ENCODE measurements at places on chromosomes 3 and 15.

GRCh38 chr3:122868322-122868721 is 73.5 kb downstream of the SLC49A4 start:
- DNase-seq = no peak

DNA sequence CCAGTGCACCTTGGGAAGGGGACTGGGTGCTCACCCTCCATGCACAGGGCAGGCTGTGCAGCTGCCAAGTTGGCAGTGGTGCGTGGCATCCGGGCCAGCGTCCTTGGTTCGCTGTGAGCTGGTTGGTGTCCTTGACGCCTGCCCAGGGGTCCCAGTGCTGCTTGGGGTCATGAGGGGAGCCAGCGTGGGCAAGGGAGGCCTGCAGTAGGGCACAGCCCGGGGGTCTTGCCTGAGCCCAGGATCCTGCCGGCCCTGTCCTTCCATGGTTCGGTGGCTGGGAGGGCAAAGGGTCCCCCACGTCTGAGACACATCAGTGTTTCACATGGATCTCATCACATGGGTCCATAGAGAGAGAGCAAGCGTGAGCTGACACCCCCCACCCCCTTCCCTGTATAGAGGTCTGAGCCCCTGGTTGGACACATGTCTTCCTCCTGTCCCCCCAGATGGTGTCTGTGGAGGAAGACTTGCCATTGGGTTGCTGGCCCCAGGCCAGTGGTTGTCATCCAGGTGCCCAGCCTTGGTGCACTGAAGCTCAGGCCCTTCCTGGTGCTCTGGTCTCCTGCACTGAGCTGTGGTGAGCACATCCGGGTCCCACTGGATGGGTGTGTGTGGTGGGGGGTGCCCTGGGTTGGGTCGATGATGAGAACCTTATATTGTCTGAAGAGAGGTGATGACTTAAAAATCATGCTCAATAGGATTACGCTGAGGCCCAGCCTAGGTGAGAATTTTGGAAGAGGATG is 232.3 kb downstream of the SNRPN start:
- no peak for DNase-seq

- DNase-seq = no peak
Measured at GRCh38 chr3:22704166-22704565, 499.0 kb upstream of the UBE2E2 start.

GRCh38 chr15:78204351-78205309 is 29.7 kb downstream of the ACSBG1 start:
- no peak for DNase-seq

- peak; percentile 53 for DNase-seq
Measured at GRCh38 chr15:36331531-36332275, 247.7 kb upstream of the CDIN1 start.

DNA sequence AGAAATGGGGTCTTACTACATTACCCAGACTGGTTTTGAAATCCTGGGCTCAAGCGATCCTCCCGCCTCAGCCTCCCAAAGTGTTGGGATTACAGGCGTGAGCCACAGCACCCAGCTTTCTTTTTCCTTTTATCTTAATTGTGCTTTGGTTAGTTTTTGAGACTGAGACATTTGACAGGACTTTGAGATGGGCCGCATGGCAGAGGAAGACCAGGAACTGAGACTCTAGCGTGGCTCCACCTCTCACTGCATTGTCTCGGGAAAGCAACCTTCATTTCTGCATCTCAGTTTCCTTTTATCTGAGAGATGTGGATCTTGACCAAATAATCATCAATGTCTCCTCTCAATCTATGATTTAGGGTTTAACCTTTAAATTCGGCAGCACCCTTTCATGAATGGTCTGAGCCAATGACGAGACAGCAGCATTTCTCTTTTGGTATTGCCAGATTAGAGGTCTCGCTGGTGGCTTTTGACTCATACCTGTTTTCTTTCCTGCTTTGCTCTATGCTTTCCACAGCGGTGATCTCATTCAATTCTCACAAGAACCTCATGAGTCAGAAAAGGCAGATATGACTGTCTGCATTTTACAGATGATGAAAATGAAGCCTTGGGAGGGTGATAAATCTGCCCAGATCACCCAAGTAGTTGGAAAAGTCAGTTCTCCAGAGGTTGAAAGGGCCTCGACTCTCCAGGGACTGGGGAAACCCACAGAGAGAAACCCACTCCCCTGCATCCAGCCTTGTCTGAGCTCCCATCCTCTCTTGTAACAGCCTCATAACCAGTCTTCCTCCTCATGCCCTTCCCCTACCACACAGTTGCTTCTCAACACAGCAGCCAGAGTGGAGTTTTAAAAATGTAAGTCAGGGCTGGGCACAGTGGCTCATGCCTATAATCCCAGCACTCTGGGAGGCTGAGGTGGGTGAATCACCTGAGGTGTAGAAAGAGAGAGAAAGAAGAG is 84.8 kb upstream of the FOXB1 start:
- DNase-seq = peak; percentile 70

DNA sequence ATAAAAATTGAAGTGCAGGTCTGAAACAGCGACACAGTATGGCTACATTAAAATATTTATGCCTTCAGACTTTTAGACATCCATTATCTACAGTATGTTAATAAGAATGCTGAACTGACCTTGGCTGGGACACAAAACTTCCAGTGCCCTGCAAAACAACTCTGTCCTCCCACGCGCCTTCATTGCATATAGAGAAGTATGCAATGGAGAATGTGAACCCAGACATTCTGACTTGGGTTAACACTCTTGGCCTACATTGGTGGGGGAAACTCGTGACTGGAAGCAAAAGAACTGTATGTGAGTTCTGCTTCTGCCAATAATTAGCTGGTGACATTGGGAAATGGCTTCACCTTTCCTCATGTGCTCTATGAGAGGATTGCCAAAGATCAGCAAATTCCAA is 110.5 kb upstream of the SLC24A5 start:
- no peak for DNase-seq

DNA sequence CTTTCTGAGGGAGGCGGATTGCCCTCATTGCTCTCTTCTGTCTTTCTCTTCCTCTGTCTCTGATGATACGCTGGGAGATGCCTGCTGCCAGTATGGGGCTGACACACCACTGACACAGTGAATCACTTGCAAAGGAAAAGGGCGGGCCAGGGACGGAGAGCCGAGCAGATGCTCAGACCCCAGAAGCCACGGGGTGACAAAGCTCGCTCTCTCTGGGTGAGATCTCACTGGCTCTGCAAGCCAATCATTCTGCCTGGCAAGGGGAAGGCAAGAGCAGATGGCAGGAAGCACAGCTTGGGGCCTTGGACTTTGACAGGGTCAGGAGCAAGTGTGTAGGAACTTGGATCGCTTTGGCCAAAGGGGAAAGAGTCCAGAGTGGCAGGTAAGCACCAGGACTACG is 198.7 kb downstream of the NTRK3 start:
- DNase-seq = no peak

DNA sequence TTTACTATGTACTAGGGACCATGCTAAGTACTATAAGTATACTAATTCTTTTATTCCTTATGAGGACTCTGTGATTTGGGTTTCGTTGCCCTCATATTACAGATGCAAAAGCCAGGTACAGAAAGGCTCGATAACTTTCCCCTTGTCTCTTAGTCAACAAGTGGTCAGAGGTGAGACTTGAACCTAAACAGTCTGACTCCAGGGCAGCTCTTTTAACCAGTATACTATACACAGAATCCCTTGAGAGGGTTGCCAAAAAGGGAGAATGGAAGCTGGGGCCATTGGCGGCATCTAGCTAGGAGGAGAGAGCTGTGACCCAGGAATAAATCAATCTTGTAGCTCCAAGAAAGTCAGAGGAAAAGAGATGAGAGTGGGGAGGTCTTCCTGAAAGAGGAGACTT is 92.4 kb downstream of the TOP2B start:
- DNase-seq = peak; percentile 31

- no peak for DNase-seq
Measured at GRCh38 chr3:48398701-48399386, 26.8 kb downstream of the FBXW12 start.

DNA sequence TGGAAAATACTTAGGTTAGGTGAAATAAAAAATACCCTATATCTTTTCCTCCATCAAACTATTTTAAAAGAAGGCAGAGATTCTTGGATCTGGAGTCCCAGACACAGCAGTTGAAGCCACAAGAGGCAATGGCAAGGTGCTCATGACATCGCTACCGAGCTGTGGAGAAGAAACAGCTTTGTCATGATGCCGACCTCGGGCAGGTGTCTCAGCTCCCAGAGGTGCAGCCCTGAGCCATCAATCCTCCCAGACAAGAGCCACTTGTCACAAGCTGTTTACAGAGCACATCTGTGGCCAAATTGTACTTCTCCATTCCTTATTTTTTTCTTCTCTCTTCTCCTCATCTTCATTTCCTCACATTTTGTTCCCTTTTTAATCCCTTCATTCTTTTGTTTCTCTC is 50.8 kb downstream of the GPR176 start:
- DNase-seq = no peak

GRCh38 chr15:65868546-65869125 is 655 bp upstream of the RAB11A start:
- no peak for DNase-seq

DNA sequence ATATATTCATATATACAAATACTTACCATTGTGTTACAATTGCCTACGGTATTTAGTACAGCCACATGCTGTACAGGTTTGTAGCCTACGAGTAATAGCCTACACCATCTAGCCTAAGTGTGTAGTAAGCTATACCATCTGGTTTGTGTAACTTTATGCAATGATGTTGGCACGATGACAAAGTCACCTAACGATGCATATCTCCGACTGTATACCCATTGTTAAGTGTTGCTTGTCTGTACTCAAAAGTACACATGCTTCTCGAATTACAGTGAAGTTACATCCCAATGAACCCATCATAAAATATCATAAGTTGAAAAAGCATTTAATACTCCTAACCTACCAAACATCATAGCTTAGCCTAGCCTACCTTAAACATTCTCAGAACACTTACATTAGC is 327.1 kb downstream of the KBTBD8 start:
- DNase-seq = no peak

DNA sequence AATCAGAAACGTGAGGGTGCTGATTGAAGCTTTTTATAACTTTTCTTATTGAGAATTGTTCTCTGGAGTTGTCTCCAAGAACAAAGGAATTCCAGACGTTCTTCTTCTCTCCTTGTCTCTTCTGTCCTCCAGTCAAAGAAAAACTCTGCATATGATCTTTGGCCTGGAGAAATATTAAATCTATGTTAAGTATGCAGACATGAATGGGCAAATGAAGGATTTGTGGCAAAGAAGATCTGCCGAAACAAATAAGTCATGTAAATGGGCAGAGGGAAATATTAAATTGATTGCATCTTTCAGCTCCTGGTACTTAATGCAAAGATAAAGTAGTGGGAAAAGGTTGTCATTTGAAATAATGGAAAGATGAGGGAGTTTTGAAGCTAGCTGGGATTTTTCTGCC is 74.9 kb downstream of the IGF1R start:
- peak; percentile 37 for DNase-seq

GRCh38 chr3:189890496-189890895 is 230.2 kb downstream of the P3H2 start:
- no peak for DNase-seq

- no peak for DNase-seq
Measured at GRCh38 chr3:125079675-125080045, 23.9 kb upstream of the HEG1 start.

- DNase-seq = no peak
Measured at GRCh38 chr3:7651274-7651673, 790.4 kb downstream of the GRM7 start.

- DNase-seq = peak; percentile 56
Measured at GRCh38 chr3:8497582-8497981, 4.0 kb upstream of the LMCD1 start.

DNA sequence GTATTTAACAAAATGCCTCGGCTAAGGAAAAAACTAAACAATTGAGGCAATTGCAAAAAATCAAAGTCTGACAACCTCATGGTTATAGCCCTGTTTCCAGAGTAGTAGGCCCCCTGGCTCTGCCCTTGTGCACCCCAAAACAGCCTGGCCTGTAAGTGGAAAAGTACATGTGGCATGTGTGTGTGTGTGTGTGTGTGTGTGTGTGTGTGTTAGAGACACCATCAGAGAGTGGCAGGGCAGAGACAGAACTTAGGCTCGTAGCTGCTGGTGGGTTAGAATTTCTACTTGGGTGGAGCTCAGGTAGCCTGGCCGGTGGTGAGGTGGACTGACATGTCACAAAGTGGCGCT is 14.1 kb upstream of the AHSG start:
- no peak for DNase-seq

DNA sequence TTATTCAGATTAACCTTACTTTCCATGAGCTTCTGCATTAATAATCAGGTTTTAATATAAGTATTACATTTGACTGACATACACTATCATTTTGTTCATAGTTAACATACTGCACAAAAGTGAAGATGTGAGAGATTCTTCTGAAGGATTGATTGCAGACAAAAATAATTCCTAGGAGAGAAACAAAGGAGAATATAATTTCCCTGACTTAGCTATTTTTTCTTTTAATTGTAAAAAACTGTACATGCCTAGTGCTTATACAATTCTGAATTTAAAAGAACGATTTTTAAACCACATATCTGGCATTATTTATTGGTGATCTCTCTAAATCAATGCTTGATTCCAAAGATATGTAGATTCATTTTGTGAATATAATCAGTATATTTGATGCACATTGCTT is 11.0 kb upstream of the DCBLD2 start:
- no peak for DNase-seq

DNA sequence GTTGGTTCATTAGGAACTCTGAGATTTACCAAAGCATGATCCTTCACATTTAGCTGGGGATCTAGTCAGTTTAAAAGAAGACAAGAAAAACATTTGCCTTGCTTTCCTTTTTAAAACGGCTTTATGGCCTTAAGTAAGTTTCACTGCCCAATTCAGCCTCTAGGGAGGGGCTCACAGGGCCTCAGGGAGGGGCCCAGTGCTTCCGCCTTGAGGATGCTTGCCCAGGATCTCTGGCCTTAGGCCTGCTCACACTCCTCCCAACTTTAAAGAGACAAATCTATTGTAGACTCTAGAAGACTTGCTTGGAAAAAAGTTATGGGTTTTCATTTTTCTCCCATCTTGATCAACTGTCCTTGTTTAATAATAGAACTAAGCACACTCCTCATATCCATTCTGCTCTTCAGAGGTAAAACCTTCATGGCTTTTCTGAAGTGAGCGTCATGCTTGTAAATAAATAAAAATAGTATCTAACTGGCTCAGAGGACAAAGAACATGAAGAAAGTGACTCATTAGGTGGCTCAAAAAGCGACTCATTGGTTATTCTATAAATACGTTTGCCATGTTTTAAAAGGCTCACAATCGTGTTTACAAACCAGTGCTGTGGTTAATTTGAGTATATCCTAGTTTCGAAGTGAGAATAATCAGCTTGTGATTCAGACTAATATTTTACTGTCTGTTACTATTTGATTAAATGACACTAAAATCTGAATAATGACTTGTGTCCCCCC is 13.7 kb downstream of the PDHB start:
- no peak for DNase-seq

DNA sequence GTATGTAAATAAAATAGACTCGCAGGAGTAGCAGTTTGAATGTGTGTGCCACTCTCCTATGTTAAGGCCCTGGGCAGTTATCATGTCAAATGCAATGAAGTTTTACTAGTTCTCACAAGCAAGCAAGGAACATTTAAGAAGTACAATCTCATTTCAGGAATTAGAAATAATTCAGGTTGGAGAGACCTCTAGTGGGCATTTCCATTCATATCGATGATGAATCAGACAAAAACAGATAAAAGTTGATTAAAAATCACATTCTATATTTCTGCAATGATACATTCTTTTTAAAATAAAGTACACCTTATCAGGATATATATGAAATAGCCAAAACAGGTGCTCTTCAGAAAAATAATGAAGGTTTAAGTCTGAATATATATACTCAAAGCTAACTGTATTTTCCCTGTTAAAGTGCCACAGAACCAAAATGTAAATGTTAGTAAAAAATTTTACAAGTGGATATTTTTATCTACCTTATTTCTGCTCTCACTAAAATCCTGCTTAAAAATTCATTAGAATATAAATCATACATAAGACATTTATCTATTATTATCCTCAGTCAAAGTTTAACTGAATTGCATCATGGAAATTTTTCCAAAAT is 492.4 kb upstream of the FRG2C start:
- DNase-seq = peak; percentile 26

Data from fibroblast of skin of scalp (primary cell).